ENCODE measurements at places on chromosomes 2 and 18.
A peak's percentile ranks its signal among the peaks of the same experiment; 100 is the strongest.

- DNase-seq, result no peak
Measured at GRCh38 chr2:148218326-148219075, 197.6 kb downstream of the MBD5 start.

DNA sequence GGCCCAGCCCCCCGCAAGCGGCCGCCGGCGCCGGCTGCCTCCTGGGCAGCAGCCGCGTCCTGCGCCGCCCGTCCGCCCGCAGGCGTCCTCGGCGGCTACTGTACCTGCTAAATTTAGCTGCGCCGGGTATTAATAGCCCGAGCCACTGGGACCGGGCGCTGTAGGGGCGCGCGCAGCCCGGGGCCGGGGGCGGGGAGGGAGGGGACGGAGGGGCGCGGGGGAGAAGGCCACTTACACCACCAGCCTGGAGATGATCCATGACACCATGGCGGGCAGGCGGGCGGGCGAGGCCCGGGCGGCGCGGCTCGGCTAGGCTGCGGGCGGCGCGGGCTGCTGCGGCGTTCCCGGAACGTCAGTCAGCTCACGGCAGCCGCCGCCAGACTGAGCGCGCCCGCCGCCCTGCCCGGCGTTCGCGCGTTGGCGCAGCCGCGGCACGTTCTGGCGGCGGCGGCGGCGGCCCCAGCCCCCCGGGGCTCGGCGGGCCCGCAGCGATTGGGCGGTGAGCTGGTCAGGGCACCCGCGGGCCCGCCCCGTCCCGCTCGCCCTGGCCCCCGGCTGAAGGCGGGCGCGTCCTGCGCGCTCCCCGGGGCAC lies at the start of gene REEP1:
Gene REEP1 (minus strand): TSS at position 383 of the 592 bp plus-strand sequence. CDS start 116 bp downstream, at position 267.
- DNase-seq, result peak; percentile 63

- no peak for DNase-seq
Measured at GRCh38 chr2:178844701-178845100, 37.5 kb upstream of the TTN start.

DNA sequence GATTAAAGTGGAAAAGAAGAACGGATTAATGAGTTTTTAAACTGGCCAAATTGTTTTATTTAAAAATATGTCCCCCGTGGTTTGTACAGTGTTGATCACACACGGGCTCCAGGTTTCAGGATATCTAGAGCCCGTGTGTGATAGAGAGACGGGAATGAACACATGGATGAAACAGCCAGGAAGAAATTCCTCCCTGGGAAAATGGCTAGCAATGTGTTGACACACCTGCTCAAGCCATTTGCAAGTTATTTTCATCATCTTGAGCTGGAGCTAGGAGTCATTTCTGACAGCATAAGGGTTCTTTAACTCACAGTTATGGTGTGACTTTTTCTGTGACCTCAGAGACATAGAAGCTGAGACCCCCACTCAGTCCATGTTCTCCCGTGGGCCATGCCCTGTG lies 81.6 kb downstream of the LRRFIP1 start:
- DNase-seq, result no peak

GRCh38 chr2:17107151-17107550 lies 411.1 kb downstream of the RAD51AP2 start:
- peak; percentile 35 for DNase-seq

DNA sequence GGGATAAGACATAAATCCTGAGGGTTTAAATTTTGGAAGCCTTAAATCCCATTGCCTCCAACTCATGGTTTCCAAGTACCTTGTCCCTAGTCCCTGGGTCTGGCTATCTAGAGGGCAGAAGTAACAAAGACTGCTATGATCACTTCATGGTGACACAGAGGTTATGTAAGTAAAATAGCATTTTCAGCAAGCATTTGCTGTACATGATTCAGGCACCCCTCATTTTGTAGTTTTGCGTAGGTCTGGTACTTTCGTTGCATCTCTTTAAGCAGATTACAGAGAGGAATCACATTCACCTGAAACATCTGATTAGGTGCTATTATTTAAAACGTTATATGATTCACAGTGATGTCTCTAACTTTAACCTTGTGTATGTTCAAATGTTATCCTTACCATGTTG lies 480.1 kb downstream of the XIRP2 start:
- DNase-seq, result no peak

DNA sequence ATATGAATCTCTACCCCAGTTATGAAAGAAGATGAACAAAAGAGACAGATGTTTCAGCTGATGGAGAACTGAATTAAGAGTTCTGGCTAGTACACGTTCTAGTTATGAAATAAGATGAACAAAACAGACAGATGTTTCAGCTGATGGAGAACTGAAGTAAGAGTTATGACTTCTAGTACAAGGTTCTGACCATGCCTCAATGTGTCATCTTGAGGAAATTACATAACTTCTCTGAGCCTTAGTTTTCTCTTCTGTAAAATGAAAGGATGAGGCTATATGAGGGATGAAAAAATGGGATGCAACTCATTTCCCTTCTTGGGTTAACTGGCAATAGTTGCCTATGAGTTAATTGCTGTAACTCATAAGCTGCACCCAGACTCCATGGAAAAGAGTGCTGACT lies 92.9 kb upstream of the WDR75 start:
- no peak for DNase-seq

- DNase-seq, result peak; percentile 88
Measured at GRCh38 chr2:54558188-54559005, 102.3 kb downstream of the SPTBN1 start.

GRCh38 chr2:120683701-120684100 lies 52.0 kb upstream of the GLI2 start:
- DNase-seq, result no peak

DNA sequence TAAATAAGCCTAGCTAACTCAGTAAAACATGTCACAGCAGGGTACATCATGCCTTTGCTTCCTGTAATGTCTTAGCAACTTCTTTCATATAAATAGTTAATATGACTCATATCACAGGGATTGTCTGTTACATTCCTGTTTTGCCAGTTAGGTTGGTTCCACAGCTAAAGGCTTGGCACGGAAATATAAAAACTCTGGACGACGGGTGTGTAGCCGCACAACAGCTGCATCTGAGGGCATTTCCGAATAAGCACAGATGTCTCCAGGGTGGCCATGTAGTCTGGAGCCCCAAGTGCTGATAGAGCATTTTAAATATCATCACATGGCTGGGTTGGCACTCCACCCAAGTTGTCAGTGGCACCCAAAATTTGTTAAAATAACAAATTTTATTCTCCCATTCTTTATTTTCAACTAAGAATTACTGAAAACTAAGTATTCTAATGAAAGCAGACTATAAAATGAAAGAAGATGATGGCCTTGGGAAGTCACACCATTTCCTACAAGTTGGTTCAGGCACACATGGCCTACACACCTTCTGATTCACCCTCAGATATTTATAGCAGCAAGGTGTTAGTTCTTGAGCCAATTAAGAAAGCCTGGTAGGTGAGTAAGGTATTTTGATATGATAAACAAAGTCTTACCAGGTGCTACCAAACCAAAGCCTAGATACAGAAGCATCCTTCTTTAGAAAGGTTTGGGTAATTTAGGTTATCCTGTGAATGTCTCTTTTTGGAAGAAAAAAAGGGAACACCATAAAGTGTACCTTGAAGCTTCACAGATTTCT lies 61.8 kb upstream of the STK17B start:
- DNase-seq, result peak; percentile 55

Data from eye (tissue), 1 donor.